ENCODE measurements at places on chromosomes 3 and 15. TPM values are rescaled to one million over a fixed set of nuclear protein-coding genes. Genes with fewer than 3 reads are reported as not detected.

MEX3B gene
- total RNA-seq: 0.91 TPM

PDE8A gene
- 24.4 TPM for total RNA-seq

GUCA1C gene
- not detected for total RNA-seq

LRTM1 gene
- total RNA-seq: not detected

GRCh38 chr3:108394563-108394962 is 98.2 kb downstream of the HHLA2 start:
- peaks cover 6% of the 10 kb centered on the region for H3K27me3 ChIP-seq
- no peaks in the 10 kb centered on the region for H3K36me3 ChIP-seq
- no peak overlapping the region for H3K4me3 ChIP-seq
- no peak overlapping the region for H3K27ac ChIP-seq
- no peaks in the 10 kb centered on the region for H3K4me1 ChIP-seq

GRCh38 chr3:195076981-195077610 is 193.9 kb downstream of the XXYLT1 start:
- H3K4me1 ChIP-seq: no peaks in the 10 kb centered on the region
- no peak for DNase-seq
- H3K4me3 ChIP-seq: no peak overlapping the region

DNA sequence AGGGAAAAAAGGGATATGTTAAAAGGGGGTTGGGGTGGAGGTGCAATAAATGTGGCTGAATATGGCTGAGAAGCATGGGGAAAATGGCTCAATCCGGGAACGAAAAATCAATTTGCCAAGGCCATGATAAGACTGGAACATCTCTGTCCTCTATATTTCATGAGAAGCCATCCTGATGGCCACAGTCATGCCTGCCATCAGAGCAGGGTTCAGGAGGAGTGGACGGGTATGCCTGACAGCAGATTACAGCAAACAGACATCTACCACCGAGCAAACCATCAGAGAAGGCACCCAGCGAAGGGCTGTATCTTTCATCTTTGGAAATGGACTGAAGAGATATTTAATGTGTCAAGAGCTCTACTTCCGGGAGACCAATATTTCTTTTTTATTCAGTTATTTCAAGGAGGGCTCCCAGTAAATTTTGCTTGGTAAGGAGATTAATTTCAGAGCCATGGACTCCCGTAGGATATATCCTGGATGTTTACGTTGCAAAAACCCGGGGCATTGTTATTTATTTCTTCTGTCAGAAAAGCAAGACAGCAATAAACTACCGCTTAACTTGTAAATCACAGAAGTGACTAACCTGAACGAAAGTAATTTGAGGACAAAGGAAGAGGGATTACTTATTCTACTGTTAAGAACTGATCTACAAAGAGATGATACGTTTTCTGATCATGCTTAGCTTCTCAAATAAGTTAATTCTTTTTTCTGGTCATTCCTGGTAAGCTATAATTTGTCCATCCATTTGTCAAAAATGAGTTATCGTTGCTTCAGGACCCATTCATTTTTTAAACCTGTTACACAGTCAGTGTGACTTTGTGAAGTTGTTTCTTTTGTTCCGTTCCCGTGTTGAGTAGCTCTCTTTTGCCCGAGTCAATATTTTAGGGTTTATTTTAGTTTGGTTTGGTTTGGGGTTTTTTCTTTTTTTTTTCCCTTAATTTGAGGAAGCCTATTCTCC is 80.6 kb upstream of the CHD2 start:
- no peak for DNase-seq
- H3K27me3 ChIP-seq: no peaks in the 10 kb centered on the region
- peak overlapping the region; percentile 93 for H3K27ac ChIP-seq
- peaks cover 65% of the 10 kb centered on the region for H3K4me1 ChIP-seq

DNA sequence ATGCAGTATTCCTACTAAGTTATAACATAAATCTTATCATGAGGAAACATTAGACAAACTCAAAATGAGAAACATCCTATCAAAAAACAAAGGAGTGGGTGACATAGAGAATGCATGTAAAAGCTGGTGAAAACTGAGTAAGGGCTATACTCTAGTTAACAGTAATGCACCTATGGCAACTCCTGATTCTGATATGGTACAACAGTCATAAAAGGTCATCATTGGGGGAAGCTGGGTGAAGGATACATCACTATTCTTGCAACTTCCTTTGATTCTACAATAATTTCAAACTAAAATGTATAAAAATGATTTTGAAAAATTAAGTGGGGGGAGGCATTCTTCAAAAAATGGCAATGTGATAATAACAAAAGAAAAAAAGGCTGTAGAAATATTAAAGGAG is 6.8 kb downstream of the PIK3R4 start:
- no peak for DNase-seq
- no peak overlapping the region for H3K27ac ChIP-seq
- H3K4me1 ChIP-seq: peaks cover 43% of the 10 kb centered on the region
- no peak overlapping the region for H3K4me3 ChIP-seq
- H3K36me3 ChIP-seq: peaks cover 50% of the 10 kb centered on the region

- H3K27ac ChIP-seq: no peak overlapping the region
- H3K4me1 ChIP-seq: no peaks in the 10 kb centered on the region
- H3K27me3 ChIP-seq: peaks cover 19% of the 10 kb centered on the region
- DNase-seq: no peak
- no peaks in the 10 kb centered on the region for H3K36me3 ChIP-seq
- no peak overlapping the region for H3K4me3 ChIP-seq
These were observed 56.8 kb upstream of the COL6A5 start for GRCh38 chr3:130288670-130289069.

DNA sequence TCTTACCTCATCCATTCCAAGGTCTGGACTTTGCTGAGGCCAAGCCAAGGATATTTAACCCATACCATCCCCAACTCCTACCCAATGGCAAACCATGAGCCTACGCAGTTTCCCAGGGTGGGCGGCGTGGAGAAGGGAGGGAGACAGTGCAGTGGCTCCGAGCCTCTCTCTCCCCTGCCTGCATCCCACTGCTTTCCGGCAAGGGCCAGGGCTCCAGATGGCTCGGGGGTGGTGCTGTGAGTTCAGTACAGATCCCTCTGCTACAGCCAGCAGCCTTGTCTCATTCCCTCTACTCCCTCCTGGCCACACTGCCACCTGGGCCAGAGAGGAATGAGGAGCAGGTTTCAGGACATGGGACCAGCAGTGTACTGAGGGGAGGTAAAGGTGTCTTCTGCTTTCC is 44.3 kb upstream of the APEH start:
- DNase-seq: no peak
- H3K36me3 ChIP-seq: no peaks in the 10 kb centered on the region
- H3K27me3 ChIP-seq: peaks cover 14% of the 10 kb centered on the region
- H3K4me3 ChIP-seq: no peak overlapping the region
- peaks cover 11% of the 10 kb centered on the region for H3K4me1 ChIP-seq

DNA sequence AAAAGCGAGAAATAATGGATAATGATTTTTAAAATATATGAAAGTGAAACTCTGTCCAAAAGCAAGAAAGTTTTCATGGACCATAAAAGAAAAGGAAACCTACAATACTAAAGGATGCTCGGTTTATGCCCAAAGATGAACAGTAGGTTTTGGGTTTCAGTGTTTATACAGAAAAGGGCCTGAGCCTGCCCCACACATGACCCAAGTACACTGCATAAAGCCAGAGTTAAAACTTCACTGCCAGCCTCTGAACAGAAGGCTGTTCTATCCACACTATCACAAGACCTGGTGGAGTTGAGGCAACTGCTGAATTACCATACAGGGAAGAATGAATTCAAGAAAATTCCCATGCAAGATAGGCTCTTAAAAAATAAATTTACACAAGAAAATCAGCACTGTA is 165.2 kb downstream of the MECOM start:
- H3K27me3 ChIP-seq: peaks cover under 1% of the 10 kb centered on the region
- H3K27ac ChIP-seq: no peak overlapping the region
- H3K36me3 ChIP-seq: no peaks in the 10 kb centered on the region
- no peak overlapping the region for H3K4me3 ChIP-seq
- no peak for DNase-seq

- H3K4me3 ChIP-seq: no peak overlapping the region
- no peaks in the 10 kb centered on the region for H3K4me1 ChIP-seq
- H3K27me3 ChIP-seq: no peaks in the 10 kb centered on the region
- no peaks in the 10 kb centered on the region for H3K36me3 ChIP-seq
These were observed 22.9 kb upstream of the STRIT1 start for GRCh38 chr3:155316426-155316825.

- peaks cover 6% of the 10 kb centered on the region for H3K36me3 ChIP-seq
- H3K27ac ChIP-seq: no peak overlapping the region
- no peak for DNase-seq
- peaks cover 27% of the 10 kb centered on the region for H3K4me1 ChIP-seq
These were observed 242.9 kb downstream of the LPP start for GRCh38 chr3:188396900-188397299.
